ENCODE measurements at places on chromosomes 3 and 15.

DNA sequence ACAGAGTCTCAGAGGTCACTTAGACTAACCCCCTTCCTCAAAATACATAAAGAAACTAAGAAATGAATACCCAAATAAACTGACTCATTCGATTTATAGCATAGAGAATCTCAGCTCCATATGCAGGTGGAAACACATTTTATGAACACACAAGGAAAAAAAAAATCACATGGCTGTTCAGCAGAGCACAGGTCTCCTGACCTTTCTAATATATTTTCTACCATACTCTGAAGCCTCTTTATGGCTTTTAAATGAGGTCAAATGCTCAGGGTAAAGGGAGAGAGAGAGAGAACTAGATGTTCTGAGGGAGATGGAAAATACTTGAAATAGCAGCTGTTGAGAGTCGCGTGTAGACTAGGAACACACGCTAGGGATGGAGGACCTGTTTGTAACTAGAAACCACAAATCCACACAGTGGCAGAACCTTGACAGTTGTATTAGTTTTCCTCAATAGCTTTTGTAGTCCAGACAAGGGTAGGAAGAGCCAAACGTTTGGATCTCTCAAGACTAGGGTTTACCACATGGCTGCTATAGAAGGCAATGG lies 165.3 kb downstream of the FMN1 start:
- DNase-seq: no peak

DNA sequence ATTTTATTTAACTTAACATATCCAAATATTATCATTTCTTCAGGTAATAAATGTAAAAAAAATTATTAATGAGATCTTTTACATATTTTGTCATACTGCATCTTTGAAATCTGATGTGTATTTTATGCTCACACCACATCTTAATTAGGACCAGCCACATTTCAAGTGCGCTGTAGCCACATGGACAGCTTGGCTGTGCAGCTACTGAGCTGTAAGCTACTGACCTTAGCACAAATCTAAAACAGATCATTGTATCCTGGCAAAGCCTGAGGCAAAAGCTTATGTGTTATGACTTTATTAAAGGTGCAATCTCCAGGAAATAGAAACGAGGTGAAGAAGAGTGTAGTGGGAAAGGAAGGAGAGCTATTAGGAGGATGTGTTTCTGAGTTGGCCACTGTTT lies 126.7 kb upstream of the UBE2E2 start:
- no peak for DNase-seq

GRCh38 chr3:73074781-73075180 lies 13.3 kb downstream of the EBLN2 start:
- DNase-seq: no peak

DNA sequence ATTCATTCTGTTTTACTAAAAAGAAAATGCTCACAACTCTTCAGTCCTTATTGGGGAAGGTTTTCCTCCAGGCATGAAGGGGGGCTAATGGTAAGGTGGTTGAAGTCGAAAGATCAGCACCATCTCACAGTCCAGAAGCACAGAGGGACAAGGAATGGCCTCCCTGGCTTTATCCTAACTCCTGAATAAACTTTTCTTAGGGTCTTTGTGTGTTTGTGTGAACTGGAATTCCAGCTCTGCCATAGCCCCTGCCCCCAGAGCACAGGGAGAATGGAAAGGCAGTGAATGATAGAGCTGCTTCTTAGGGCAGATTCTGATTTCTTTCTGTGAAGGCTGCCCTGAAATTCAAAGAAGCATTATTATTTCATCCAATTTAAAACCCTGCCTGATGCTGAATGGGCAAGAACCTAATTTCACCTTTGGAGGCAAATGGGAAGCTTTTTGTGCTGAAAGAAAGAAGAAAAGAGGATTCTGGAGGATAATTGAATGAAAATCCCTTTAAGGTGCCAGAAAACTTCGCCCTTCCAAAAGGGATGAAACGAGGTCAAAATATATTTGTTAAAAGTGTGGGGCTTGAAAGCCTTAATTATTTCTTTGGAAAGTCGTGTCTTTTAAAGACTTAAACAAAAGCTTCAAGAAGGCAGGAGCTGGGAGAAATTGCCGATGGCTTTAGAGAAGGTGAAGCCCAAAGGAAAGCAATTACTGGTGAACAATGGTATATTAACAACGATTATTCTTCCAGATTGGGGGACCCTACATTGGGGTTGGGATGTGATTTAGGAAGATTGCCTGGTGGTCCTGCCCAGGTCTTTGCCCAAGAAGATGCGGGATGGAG lies 259.9 kb upstream of the RGMA start:
- no peak for DNase-seq

GRCh38 chr3:183745300-183746098 lies 47.9 kb downstream of the YEATS2 start:
- DNase-seq: no peak

DNA sequence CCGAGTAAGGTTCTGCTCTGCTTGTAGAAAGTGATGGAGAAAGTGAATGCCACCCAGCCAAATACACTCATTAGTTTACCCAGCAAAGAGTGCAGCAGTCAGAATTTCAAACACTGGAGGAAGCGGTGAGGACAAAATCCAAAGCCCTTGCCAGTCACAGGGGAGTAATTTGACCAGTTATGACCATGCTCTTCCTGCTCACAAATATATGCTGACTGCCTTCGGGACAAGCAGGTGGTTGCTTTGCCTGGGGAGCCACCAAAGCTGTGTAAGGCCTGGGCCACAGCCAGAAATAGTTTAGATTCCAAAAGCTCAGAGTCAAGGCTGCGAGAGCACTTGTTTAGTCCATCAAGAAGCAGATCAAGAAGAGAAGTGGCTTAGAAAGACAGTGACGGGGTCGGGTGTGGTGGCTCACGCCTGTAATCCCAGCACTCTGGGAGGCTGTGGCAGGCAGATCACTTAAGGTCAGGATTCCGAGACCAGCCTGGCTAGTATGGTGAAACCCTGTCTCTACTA lies 51.0 kb upstream of the ATP13A3 start:
- no peak for DNase-seq

GRCh38 chr3:12840591-12841148 lies 695 bp downstream of the RPL32 start:
- DNase-seq: no peak

GRCh38 chr3:71874618-71875017 lies 89.7 kb upstream of the PROK2 start:
- DNase-seq: no peak

- no peak for DNase-seq
Observed at GRCh38 chr15:58110999-58111717, 27.0 kb upstream of the AQP9 start.

DNA sequence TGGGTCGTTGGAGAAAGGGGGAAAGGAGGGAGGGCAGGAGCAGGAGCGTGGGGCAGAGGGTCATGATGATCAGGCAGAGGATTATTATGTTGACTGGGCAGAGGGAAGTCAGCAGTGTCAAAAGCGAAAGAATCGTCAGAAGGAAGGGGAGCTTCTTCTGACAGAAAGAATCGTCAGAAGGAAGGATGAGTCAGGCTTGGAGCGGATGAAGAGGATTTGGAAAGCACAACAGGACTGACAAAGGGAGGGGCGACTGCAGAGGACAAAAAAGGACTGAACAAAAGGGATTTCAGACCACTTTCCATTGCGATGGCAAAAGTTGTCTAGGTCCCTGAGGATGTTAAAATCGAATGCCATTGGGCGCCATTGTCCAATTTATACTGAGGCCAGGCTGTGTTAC lies 1053.5 kb downstream of the SI start:
- DNase-seq: no peak

- DNase-seq: no peak
Observed at GRCh38 chr3:197791892-197792647, 1.0 kb downstream of the LRCH3 start.

- no peak for DNase-seq
Observed at GRCh38 chr3:188234132-188234531, 80.2 kb downstream of the LPP start.

GRCh38 chr3:134646086-134646485 lies 4.7 kb downstream of the KY start:
- no peak for DNase-seq

DNA sequence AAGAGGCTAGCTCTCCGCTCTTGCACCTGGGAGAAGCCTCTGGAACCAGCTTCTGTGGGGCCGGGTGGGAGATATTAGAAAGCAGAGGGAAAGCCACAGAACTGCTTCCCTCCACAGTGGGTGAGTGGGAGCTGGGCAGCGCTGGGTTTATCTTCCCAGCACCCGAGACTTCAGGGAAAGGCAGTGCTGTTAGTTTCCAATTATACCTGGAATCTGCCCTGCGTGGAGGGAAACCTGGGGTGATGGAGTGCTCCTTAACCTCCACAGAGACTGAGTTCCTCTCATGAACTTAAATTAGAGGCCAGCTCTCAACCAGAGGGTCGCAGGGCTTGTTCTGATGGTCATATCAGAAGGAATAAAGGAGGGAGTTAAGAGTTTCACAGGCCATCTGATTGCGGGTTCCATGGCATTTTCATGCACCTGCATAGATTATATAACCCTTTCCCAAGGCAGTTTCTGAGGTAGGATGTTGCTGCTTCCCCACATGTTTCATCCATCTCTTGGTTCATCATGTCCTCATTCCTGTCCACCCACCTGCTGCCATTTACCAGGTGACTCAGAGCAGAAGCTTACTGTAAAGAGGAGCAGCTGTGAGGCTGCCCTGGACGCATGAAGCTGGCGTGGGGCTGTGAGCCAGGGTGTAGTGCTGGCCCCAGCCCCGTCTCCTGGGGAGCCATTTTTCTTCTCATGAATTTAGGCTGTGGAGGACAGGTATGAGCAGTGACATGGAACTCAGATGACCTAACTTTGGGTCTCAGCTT lies 42.5 kb downstream of the CA12 start:
- no peak for DNase-seq

Data from NCI-H1048 (cell line).